ENCODE measurements at places on chromosomes 2 and 18.

- H3K4me1 ChIP-seq: no peaks in the 10 kb centered on the region
- no peak overlapping the region for H3K4me3 ChIP-seq
- no peaks in the 10 kb centered on the region for H3K27me3 ChIP-seq
- H3K27ac ChIP-seq: no peak overlapping the region
- H3K36me3 ChIP-seq: no peaks in the 10 kb centered on the region
- DNase-seq: no peak
Observed at GRCh38 chr18:76259096-76259495, 235.9 kb downstream of the ZNF516 start.

- H3K4me3 ChIP-seq: no peak overlapping the region
- no peaks in the 10 kb centered on the region for H3K27me3 ChIP-seq
- H3K4me1 ChIP-seq: no peaks in the 10 kb centered on the region
Observed at GRCh38 chr2:64251497-64252250, 107.5 kb upstream of the PELI1 start.

GRCh38 chr2:101474731-101475384, at the start of gene RFX8:
RFX8 (minus strand) TSS chr2:101475112; CDS start chr2:101466848, 8,264 bp downstream.
- H3K4me3 ChIP-seq: peak within 1 kb of the TSS; percentile 64
- DNase-seq: no peak
- H3K27me3 ChIP-seq: no peaks in the 10 kb centered on the region

- no peaks in the 10 kb centered on the region for H3K36me3 ChIP-seq
- DNase-seq: no peak
- H3K27me3 ChIP-seq: no peaks in the 10 kb centered on the region
- H3K27ac ChIP-seq: no peak overlapping the region
- H3K4me1 ChIP-seq: no peaks in the 10 kb centered on the region
Observed at GRCh38 chr2:120762341-120763061, 26.8 kb downstream of the GLI2 start.

- H3K27me3 ChIP-seq: no peaks in the 10 kb centered on the region
- DNase-seq: peak; percentile 27
- no peaks in the 10 kb centered on the region for H3K36me3 ChIP-seq
- no peaks in the 10 kb centered on the region for H3K4me1 ChIP-seq
- no peak overlapping the region for H3K4me3 ChIP-seq
Observed at GRCh38 chr2:83695037-83695436, 764.0 kb downstream of the SUCLG1 start.

- no peak overlapping the region for H3K27ac ChIP-seq
- H3K36me3 ChIP-seq: no peaks in the 10 kb centered on the region
- H3K4me3 ChIP-seq: no peak overlapping the region
- no peak for DNase-seq
- H3K27me3 ChIP-seq: no peaks in the 10 kb centered on the region
Observed at GRCh38 chr2:40242315-40242714, 209.6 kb downstream of the SLC8A1 start.

GRCh38 chr2:186105016-186105724, 366.6 kb downstream of the FSIP2 start:
- no peaks in the 10 kb centered on the region for H3K36me3 ChIP-seq
- no peak overlapping the region for H3K27ac ChIP-seq
- H3K4me3 ChIP-seq: no peak overlapping the region
- DNase-seq: no peak
- H3K4me1 ChIP-seq: no peaks in the 10 kb centered on the region
- H3K27me3 ChIP-seq: no peaks in the 10 kb centered on the region

DNA sequence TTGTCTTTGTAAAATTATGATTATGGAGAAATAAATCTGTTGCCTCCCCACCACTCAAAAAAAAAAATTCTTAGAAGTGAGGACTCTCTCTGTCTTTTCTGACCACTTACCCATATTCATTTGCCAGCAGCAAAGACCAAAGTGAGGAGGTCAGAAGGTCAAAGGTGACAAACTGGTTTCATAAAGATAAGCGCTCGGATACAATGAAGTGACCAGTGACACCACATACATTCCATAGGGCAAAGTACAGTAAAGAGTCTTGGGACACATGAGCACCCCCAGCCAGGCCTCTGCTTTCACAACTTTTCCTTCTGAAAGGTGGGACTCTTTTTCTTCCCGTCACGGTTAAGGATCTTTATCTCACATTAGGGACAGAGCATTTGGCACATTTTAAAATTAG, 75.9 kb upstream of the TCF4 start:
- no peak overlapping the region for H3K4me3 ChIP-seq
- H3K27ac ChIP-seq: no peak overlapping the region

GRCh38 chr2:75982719-75983118, 272.0 kb upstream of the GCFC2 start:
- no peaks in the 10 kb centered on the region for H3K36me3 ChIP-seq
- H3K4me3 ChIP-seq: no peak overlapping the region
- DNase-seq: no peak
- H3K27ac ChIP-seq: no peak overlapping the region

DNA sequence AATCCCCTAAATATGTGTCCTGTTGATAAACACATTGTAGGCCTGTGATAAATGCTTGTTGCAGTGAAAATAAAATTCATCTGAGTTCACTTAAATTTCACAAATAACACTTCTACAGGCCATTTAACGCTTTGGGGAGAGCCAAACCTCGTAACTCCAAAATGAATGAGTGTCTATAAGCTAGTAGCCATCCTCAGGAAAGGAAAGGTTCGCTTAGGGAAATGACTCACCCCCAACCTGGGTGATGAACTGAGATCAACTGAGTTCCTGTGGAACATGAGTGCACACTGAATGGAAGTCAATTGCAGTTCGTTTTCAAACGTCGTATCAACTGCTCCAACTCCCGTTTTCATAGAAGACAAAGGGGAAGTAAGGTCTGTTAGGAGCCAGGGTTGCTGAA, 527.6 kb upstream of the ID2 start:
- no peak overlapping the region for H3K27ac ChIP-seq
- no peaks in the 10 kb centered on the region for H3K36me3 ChIP-seq
- H3K4me3 ChIP-seq: no peak overlapping the region
- H3K27me3 ChIP-seq: no peaks in the 10 kb centered on the region
- H3K4me1 ChIP-seq: no peaks in the 10 kb centered on the region

- DNase-seq: peak; percentile 18
- no peaks in the 10 kb centered on the region for H3K36me3 ChIP-seq
- no peaks in the 10 kb centered on the region for H3K27me3 ChIP-seq
Observed at GRCh38 chr18:456361-457139, 44.0 kb downstream of the COLEC12 start.

GRCh38 chr2:152370783-152371182, 35.8 kb downstream of the FMNL2 start:
- no peaks in the 10 kb centered on the region for H3K27me3 ChIP-seq
- H3K4me1 ChIP-seq: no peaks in the 10 kb centered on the region
- no peak for DNase-seq
- no peak overlapping the region for H3K4me3 ChIP-seq
- H3K27ac ChIP-seq: no peak overlapping the region
- no peaks in the 10 kb centered on the region for H3K36me3 ChIP-seq

DNA sequence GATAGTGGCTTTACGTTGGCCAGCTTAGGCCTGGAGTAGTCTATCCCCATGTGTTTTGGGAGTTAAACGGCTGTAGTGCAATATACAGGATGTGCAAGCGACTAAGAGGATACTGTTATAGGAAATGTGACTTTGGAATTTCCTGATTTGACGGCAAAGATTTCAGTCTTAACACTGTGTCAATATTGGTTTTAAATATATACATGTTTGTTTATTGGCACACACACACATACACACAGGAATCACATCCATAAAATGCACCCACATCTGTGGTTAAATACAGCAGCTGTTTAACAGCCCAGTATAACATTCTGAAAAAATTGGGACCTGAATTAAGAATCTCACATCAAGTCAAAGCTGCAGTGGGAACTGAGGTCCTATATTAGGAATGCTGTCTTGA, 347.1 kb downstream of the TXNL1 start:
- no peaks in the 10 kb centered on the region for H3K4me1 ChIP-seq
- H3K27me3 ChIP-seq: no peaks in the 10 kb centered on the region
- no peak for DNase-seq
- H3K27ac ChIP-seq: no peak overlapping the region

- no peak overlapping the region for H3K4me3 ChIP-seq
- no peaks in the 10 kb centered on the region for H3K27me3 ChIP-seq
- no peaks in the 10 kb centered on the region for H3K36me3 ChIP-seq
- no peak overlapping the region for H3K27ac ChIP-seq
- H3K4me1 ChIP-seq: no peaks in the 10 kb centered on the region
- DNase-seq: no peak
Observed at GRCh38 chr2:237714690-237715458, 83.7 kb upstream of the RBM44 start.

DNA sequence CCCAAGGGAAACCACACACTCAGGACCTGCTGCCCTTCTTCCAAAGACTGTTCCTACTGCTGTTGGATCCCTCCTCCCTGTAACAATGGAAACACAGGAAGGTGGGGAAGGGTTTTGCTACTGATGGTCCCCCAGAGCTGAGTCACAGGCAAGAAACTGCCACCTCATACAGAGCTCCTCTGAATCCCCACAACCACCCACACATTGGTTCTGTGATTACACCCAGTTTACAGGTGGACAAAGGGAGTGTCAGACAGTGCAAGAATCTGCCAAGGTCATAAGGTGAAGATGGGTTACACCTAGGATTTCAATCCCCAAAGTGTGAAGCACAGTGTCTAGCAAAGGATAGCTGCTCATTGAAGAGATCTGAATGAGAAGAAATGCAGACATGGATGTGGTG, 141.7 kb upstream of the LMAN1 start:
- no peak overlapping the region for H3K27ac ChIP-seq
- no peaks in the 10 kb centered on the region for H3K4me1 ChIP-seq
- H3K27me3 ChIP-seq: no peaks in the 10 kb centered on the region
- no peak overlapping the region for H3K4me3 ChIP-seq
- H3K36me3 ChIP-seq: no peaks in the 10 kb centered on the region

- H3K27ac ChIP-seq: no peak overlapping the region
- DNase-seq: no peak
- no peaks in the 10 kb centered on the region for H3K27me3 ChIP-seq
Observed at GRCh38 chr2:129673847-129674711, 305.4 kb upstream of the RAB6C start.

All from breast epithelium (tissue), 4 donors.